ENCODE measurements at places on chromosomes 12 and 14. TPM values are rescaled to one million over a fixed set of nuclear protein-coding genes. Genes with fewer than 3 reads are reported as not detected.

DNA sequence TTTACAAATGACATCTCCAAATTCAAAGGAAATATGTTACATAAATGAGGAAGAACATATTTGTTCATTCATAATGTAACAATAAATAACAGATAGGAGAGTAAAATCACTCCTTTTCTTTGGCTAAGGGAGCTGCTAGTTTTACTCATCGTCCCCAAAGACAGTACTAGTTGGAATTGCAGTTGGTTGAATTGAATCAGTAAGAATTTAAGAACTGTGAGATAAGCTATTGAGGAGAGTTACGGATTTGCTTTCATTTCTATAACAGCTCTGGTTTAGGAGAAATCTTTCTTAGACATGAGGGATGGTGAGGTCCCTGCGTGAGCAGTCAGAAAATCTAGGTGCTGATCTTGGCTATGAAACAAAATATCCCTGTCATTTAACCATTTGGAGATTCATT is 402.8 kb downstream of the AEBP2 start:
- DNase-seq: no peak

- DNase-seq: no peak
Measured at GRCh38 chr14:53306911-53307310, 153.8 kb upstream of the DDHD1 start.

DNA sequence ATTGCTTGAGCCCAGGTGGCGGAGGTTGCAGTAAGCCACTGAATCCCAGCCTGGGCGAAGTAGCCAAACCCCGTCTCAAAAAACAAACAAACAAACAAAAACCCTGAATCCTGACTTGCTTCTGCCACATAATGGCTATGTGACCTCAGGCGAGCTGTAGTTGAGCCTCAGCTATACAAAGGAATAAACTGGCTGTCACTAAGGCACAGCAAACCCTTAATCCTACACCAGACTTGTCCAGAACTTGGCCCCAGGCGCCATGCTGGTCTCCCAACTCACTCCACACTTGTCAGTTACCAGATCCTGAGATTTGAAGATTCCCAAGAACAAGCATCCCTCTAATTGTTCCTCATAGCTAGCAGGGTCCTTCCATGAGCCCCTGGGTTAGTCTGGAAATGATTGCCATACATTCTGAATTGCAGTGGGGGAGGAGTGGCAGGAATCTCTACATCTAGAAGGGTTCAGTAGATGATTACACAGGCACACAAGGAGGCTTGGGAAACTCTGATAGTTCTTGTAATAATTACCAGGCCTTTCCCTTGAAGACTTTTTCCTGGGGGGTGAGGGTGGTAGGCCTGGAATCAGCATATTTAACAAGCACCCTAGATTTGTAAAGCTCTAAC is 9.9 kb downstream of the MAP3K12 start:
- no peak for DNase-seq

GRCh38 chr12:1591034-1591433 is 3.3 kb downstream of the FBXL14 start:
- DNase-seq: no peak

- DNase-seq: no peak
Measured at GRCh38 chr14:99065551-99065950, 206.4 kb downstream of the BCL11B start.

DNA sequence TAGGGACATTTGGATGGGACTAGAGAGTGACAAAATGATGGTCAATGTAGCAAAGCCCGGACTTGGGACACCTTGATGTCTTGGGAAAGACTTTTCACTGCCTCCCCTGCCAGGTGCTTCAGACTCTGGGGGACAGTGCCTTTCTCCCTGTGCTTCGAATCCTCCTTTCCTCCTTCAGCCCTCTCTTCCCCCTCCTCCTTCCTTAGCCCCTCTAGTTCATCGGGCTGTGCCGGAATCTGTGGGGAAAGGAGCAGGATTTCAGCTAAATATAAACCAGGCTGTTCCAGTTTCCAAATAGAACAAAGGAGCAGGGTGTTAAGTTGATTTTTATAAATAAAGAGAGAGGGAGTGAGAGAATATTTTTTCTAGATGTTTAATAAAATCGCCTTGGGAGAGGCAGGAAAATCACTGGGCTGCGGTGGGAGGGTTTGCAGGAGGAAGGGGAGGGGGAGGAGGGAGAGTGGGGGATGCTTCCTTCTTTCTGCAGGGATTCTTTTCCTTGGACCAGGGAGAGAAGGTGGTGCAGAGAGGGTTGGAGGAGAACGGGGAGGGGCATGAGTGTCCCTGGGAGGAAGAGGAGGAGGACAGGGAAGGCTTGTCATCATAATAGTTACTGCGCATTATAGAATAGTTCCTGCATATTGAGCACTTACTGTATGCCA is 21.3 kb upstream of the CABP1 start:
- DNase-seq: no peak

GRCh38 chr14:44846232-44846824 is 115.4 kb downstream of the KLHL28 start:
- no peak for DNase-seq

- no peak for DNase-seq
Measured at GRCh38 chr14:59339524-59340330, 125.5 kb downstream of the GPR135 start.

DNA sequence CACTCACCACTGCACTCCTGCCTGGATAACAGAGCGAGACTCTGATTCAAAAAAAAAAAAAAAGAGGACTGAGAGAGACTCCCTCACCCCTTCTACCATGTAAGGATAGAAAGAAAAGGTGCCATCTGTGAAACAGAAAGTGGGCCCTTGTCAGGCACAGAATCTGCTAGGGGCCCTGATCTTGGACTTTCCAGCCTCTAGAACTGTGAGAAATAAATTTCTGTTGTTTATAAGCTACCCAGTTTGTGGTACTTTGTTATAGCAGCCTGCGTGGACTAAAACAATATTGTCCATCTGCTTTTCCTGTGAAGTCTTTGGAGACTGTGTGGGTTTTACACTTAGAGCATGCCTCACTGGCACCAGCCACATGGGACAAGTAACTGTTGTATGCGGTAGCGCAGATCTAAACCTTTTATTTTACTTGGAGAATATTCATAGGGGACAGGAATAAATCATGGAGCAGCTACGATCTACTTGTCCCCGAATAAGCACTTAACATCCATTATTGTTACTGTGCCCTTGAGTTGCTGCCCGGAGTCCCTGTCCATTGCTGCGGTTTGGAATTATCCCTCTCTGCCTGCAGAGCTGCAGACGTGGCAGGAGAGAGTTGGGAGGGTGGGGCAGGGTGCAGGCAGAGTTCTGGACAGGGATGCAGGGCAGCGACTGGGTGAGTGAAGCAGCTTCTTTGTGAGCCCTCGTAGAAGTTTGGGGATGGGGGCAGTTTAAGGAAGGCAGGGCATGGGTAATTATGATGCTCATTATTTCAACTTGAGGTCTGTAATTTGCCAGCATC is 52.4 kb upstream of the STON2 start:
- no peak for DNase-seq

GRCh38 chr12:24418157-24418556 is 468.7 kb upstream of the SOX5 start:
- no peak for DNase-seq

DNA sequence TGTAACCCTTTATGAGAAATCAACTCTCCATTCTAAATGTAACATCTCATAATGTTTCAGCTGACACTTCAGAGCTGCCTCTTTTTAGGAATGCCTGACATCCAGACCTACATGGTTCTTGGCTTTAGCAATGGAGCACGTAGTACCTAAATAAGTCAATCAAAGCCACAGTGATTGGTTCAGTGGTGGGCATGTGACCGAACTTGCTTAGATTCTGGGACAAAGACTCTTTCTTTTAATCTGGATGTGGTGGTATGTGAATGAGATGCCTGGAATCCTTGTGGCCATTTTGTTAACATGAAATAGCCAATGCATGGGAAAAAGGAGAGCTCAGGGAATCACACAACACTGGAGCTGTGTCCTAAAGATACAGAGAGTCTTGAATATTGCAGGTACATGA is 11.8 kb downstream of the GPR65 start:
- no peak for DNase-seq

GRCh38 chr12:49228653-49229052 is 36.2 kb upstream of the TUBA1C start:
- no peak for DNase-seq

GRCh38 chr12:52630008-52630500 is 11.7 kb upstream of the KRT73 start:
- no peak for DNase-seq

GRCh38 chr12:4068981-4069669 is 195.9 kb upstream of the PARP11 start:
- no peak for DNase-seq

DNA sequence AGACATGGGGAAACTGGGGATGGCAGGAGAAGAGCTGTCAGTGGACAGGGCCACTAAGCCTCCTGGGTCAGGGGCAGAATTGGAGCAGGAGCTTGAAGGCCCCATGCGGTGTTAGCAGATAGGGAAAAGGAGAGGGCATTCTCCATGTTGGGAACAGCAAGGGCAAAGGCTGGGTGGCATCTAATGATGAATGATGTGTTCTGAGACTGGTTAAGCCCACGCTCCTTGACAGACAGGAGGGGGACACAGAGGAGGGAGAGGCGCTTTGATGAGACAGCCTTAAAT is 63.0 kb downstream of the CLMN start:
- DNase-seq: no peak

- DNase-seq: no peak
Measured at GRCh38 chr12:12024911-12025682, 45.6 kb upstream of the BCL2L14 start.

DNA sequence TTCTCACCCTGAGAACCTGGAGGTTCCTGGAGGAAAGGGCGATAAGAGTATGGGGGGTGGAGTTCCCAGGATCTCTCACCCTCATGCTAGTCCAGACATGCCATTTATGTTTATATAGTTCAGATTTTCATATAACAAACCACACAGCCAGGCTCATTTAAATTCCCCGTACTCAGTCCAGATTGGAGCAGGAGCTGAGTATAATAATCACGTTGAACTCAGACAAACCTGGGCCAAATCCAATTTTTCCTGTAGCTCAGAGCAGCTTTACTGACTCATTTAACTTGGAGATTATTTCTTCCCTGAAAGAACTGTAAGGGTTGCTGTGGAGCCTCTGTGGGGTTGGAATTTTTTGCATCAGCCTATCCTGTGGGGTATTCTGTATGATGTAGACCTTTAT is 660.8 kb downstream of the TMEM121 start:
- no peak for DNase-seq

The AICDA gene
- 0.08 TPM for total RNA-seq

The TTC9 gene
- total RNA-seq: 0.70 TPM

The MGST1 gene
- 60.1 TPM for total RNA-seq

The KRT71 gene
- total RNA-seq: not detected

The KCNMB4 gene
- total RNA-seq: 1.6 TPM

The RND1 gene
- total RNA-seq: 0.41 TPM

The RAP1B gene
- total RNA-seq: 51.8 TPM

The SPIC gene
- not detected for total RNA-seq

Data from Right ventricle myocardium inferior (tissue), 1 donor.